EL (cell line): ENCODE measurements at places on chromosomes 12 and 14.

DNA sequence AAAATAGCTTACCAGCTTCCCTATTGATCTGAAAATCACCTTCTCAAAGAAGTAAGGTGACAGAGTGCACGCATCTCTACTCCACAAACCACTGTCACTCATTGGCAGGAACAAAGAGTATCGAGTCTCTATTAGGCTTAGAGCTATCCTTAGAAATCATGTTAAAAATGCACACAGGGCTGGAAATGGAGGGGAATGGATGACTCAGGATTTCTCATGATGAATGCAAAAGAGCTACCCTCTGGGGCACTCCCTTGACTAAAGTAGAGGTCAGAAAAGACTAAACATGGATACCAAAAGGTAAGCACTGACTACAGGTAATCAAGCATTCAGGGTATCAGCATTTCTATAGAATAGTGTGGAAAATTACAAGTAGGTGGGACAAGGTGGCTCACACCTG, 96.1 kb upstream of the ANO4 start:
- DNase-seq = peak; percentile 11

DNA sequence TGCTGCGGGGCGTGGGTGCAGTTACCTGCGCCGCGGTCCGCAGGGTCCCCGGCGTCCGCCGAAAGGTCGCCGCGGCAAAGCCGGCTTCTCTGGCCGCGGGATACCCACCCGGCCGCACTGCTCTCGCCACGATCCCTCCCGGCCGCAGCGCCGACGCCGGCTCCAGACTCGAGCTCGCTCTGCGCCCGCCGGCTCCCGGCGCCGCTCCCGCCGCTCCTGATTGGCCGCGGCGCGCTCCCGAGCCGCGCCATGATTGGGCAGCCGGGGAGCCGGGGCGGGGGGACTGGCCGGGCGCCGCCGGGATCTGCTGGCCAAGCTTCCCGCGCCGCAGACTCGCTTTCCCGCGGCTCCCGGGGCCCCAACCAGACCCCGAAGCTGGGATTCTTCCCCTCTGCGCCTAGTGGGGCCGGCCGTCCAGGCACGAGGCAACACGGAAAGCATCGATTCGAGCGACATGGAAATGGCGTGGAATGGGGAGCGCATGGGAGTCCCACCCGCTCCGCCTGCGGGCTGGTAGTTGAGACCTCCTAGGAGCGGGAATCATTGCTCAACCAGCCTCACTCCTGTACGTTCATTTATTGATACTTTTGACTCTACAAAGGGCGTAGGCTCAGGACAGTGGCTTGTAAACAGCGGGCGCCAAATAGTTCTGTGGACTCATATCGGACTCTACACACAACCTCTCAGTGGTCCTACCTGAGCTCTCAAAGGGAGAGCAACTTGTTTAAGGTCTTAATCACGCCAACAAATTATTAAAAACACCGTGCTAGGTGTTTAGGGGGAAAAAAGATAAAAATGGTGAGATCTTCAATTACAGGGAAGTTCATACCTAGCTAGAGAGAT, 36.4 kb upstream of the STON2 start:
- DNase-seq = peak; percentile 56

- DNase-seq = no peak
Observed at GRCh38 chr14:90293766-90294730, 37.7 kb downstream of the NRDE2 start.

DNA sequence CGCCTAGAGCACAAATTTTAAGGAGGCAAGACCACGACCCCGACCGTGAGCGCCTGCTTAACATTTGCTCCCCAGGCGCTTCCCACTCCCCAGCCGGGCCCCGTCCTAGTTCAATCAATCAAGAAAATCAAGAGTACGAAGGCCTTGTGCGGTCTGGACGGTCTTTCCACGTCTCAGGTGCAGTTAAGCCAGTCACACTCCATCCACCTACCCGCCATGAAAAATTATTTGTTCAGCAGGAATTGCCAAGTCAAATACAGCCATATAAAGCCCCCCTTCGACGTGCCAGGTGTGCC, 603 bp upstream of the LRR1 start:
- no peak for DNase-seq

- DNase-seq = no peak
Observed at GRCh38 chr14:89501381-89501780, 84.3 kb upstream of the FOXN3 start.

DNA sequence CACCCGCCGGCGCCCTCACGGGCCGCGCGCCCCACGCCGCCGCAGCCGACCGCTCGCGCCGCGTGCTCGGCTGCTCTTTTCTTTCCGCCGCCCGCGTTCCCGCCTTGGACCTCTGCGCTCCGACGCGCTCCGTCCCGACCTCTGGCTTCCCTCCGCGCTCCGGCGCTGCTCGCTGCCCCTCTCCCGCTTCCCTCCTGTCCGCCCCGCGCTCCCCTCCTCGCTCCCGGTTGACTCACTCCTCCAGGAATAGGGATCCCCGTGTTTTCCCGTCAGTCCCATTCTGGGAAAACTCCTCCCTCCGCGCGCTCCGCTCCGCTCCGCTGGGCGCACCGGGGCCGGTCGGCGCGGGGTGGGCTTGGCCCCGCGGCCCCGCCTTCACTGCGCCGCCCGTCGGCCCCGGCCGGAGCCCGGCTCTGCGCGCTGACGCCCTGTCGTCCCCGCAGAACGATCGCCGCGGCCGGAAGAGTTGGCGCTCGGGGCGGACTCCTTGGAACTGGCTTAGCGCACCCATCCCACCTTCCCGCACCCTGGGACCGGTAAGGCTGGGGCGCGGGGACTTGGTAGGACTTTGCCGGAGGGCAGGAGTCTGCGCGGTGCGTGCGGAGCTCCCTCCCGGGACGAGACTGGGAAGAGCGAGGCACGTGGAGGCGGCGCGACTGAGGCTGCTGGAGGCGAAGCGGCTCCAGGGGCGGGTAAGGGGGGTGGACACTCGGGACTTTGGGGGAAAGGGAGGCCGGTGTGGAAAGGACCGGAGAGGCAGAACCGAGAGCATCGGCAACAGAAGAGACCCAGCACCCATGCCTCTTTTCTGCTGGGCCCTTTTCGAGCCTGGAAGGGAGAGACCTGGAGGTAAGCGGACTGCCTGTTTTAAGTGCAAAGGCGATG, 550 bp downstream of the TEAD4 start:
- DNase-seq = peak; percentile 66

GRCh38 chr14:24816011-24816928, 182.3 kb upstream of the GZMB start:
- no peak for DNase-seq

- no peak for DNase-seq
Observed at GRCh38 chr14:38592764-38593442, 337.0 kb upstream of the CLEC14A start.

- no peak for DNase-seq
Observed at GRCh38 chr12:123743002-123743401, 19.1 kb upstream of the DNAH10 start.

DNA sequence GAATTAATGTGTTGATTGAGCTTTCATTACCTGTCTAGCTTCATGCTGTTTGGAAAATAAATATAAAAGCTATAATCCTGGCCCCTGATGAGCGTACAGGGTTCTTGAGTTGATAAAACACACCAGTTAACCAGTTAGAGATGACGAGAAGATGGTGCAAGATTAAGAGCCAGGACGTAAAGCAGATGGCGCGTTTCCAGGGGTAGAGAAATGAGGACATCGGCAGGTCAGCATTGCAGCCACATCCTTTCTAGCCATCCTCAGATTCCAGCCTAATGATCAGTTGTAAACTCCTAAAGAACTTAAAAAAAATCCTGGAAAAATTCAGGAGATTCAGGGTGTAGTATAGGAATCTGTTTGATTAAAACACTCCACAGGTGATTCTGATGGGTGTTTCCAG, 203.7 kb downstream of the CACNA1C start:
- peak; percentile 95 for DNase-seq

DNA sequence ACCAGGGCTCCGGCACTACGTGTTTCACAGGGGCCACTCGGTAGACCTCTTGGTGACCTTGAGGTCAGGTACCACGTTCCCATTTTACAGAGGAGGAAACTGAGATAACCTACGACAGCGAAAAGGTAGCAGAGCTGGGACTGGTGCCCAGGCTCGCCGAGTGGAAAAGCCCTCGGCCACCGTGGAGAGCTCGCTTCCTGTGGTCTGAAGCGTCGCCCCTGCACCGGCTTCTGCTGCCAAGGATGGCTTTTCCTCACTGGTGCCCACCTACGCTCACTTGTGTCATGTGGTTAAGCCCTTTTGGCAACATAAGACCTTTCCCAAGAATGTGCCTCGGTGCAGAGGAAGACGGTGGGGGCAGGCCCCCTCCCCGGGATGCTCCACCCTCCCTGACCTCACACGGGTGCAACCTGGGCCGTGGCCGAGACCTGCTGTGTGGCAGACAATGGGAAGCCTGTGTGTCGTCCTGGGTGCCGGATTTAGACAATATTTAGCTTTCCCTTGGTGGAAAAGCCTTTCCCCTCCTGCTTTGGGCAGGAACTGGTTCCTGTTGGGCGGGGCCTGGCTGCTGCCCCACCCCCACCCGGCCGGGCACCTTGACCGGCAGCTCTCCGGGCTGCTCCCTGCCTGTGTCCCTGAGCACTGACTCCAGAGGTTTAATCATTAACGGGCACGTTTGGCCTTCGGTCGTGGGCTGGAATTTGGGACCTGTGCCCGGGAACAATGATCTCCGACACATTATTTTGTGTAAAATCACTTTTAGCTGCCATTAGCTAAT, 32.4 kb upstream of the PPP1R13B start:
- DNase-seq = peak; percentile 47

- DNase-seq = no peak
Observed at GRCh38 chr12:77047341-77048109, 17.8 kb downstream of the E2F7 start.

GRCh38 chr14:68741839-68742470, 50.9 kb downstream of the ZFP36L1 start:
- DNase-seq = no peak

DNA sequence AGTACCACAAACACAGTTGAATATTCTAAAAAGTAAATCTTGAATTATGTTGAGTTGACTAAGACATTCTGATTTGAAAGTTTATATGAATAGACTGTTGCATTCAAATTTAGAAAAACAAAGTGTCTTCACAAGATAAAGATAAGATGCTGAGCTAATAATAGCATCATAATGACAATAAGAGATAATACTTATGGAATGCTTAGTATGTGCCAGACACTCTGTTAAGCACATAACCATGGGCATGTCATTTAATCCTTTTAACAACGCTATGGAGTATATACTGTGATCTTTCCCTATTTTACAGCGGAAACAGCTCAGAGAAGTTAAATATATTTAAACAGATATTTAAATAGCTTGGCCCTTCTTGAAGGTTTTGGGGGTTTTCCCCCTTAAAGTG, 163.4 kb downstream of the SRGAP1 start:
- peak; percentile 68 for DNase-seq

GRCh38 chr14:100726550-100727085, at the start of gene DLK1:
DLK1 (plus strand) TSS chr14:100726892; CDS start chr14:100727069, 177 bp downstream.
- no peak for DNase-seq

GRCh38 chr14:36319899-36320199, 588 bp downstream of the MBIP start:
- DNase-seq = no peak

- no peak for DNase-seq
Observed at GRCh38 chr12:18939051-18939450, 190.5 kb upstream of the PLEKHA5 start.
